ENCODE measurements at places on chromosomes 7 and 10.

GRCh38 chr10:44927352-44927751, 16.2 kb downstream of the TMEM72 start:
- H3K27ac ChIP-seq: no peak overlapping the region
- no peaks in the 10 kb centered on the region for H3K4me1 ChIP-seq
- peak; percentile 13 for DNase-seq
- H3K4me3 ChIP-seq: no peak overlapping the region
- H3K36me3 ChIP-seq: no peaks in the 10 kb centered on the region
- H3K27me3 ChIP-seq: no peaks in the 10 kb centered on the region

DNA sequence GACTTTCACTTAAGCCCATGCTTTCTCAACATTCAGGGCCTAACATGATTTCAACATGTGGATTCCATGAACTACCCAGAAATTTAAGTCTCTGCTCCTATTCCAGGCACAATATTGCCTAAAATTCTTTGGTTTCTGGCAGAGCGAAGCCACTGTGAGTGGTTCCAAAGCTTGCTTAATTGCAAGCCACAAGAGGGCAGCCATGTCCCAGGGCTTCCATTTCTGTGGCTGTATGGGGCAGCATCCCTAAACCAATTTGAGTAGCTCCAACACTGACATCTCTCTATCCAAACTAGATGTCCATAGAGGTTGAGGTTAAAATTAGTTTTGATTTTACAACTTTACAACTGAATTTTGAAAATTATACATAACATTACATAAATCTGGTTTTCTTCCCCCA, 56.3 kb upstream of the MDFIC start:
- H3K27ac ChIP-seq: no peak overlapping the region
- no peaks in the 10 kb centered on the region for H3K4me1 ChIP-seq
- no peak overlapping the region for H3K4me3 ChIP-seq
- peak; percentile 52 for DNase-seq
- H3K27me3 ChIP-seq: no peaks in the 10 kb centered on the region

DNA sequence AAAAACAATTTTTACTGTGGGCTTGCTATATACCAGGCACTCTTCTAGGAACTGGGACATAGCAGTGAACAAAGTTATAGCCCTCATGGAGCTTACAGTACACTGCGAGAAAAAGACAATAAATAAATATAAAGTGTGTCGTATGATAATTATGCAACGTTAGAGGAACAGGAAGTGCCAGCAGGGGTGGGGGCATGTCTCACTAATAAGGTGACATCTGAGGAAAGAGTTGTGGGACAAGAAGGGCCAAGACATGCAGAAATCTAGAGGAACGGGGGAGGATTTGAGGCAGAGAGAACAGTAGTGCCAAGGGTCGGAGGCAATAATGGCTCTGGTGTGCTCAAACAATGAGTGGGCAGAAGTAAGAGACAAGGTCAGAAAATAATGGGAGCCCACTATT, 52.8 kb downstream of the LMBR1 start:
- H3K27me3 ChIP-seq: no peaks in the 10 kb centered on the region
- H3K4me3 ChIP-seq: no peak overlapping the region
- H3K27ac ChIP-seq: no peak overlapping the region
- no peak for DNase-seq

DNA sequence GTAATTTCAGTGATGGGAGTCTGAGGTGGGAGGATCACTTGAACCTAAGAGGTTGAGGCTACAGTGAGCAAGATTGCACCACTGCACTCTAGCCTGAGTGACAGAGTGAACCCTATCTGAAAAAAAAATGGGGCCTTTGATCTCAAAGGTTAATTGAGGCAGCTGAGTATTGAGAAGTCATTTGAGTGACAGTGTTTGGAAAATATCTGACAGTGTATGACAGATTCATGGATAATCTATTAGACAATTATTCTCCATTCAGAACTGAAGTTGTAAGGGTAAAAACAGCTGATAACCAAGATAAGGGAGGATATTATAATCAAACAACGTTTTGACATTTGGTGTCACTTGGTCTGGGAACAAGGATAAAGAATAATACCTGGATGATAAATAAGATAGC, 50.9 kb upstream of the CD36 start:
- no peaks in the 10 kb centered on the region for H3K36me3 ChIP-seq
- no peak for DNase-seq

DNA sequence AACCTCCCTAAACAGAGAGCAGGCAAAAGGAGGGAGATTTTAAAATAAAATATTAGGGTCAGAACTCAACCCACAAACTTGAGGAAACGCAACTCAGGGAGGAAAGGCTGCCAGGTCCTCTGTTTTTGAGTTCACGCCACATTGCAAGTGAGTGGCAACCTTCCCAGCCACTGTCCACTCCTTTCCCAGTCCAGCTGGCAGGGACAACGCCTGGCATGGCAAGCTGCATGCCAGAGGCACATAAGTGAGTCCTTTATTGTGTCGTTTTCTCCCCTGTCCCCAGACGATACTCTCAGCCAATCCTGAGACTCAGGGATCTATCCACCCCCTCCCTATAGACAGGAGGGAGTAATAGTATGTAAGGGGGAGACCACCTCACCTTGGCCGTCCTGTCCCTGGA, 22.4 kb downstream of the FBXW4 start:
- no peak for DNase-seq
- H3K36me3 ChIP-seq: peaks cover 16% of the 10 kb centered on the region
- no peak overlapping the region for H3K27ac ChIP-seq
- no peaks in the 10 kb centered on the region for H3K4me1 ChIP-seq
- no peaks in the 10 kb centered on the region for H3K27me3 ChIP-seq
- no peak overlapping the region for H3K4me3 ChIP-seq

DNA sequence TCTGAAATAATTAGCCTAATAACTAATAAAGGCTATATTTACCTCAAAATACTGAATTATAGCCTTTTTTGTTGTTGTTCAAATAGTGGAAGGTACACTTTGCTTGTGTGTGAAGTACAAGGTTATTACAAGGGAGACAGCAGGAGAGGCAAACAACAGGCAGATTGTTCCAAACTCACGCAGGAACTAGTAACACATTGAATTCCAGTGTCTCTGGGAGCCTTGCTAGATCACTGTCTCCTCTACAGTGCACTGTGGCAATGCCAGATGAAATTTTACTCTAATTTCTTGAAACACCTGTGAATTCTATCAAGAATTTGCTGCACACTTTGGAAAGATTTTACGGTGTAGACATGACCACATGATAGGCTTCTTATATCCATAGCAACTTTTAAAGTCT, 112.6 kb downstream of the MDFIC start:
- no peaks in the 10 kb centered on the region for H3K4me1 ChIP-seq
- no peak for DNase-seq
- H3K4me3 ChIP-seq: no peak overlapping the region
- no peaks in the 10 kb centered on the region for H3K27me3 ChIP-seq
- no peak overlapping the region for H3K27ac ChIP-seq
- no peaks in the 10 kb centered on the region for H3K36me3 ChIP-seq

DNA sequence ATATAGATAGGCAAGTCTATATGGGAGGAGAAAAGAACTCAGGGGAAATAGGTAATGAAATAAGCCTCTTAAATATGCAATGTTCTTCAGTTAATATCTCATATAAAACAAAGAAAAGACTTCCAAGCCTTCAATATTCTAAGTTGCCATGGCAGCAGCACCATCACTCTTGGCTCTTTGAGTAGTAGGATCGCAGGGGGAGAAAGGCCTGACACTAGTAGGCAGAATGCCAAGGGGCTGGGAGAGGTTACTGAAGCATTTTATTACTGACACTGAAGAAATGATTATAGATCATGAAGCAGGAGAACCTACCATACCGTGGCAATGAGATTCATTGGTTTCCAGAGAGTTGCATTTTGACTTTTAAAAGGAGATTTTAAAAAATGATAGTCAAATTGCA, 193.9 kb downstream of the NXPH1 start:
- H3K4me1 ChIP-seq: no peaks in the 10 kb centered on the region
- H3K27ac ChIP-seq: no peak overlapping the region
- H3K4me3 ChIP-seq: no peak overlapping the region
- no peaks in the 10 kb centered on the region for H3K27me3 ChIP-seq
- no peaks in the 10 kb centered on the region for H3K36me3 ChIP-seq

DNA sequence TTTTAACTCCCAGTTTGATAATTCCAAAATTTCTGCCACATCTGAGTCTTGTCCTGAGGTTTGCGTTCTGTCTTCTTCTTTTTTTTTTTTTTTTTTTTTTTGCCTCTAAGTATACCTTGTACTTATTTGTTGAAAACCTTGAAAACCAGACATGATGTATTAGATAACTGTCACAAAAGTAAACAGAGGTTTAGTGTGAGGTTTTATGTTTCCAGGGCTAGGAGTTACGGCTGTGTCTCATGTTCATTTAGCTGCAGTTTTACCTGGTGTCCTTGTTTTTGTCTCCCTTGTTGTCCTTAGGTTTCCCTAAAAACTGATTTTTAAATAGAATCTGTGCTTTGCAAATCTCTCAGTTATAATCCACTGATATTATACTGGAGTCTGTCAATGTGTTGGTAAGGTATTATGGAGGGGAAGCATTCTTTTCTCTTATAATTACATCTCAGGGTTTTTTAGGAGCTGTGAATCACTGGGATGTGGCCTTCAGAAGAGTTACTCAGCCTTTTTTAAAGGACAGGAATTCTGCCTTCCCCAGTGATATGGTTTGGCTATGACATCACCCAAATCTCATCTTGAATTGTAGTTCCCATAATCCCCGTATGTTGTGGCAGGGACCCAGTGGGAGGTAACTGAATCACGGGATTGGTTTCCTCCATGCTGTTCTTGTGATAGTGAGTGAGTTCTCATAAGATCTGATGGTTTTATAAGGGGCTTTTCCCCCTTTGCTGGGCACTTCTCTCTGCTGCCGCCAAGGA, 95.0 kb downstream of the CDCA7L start:
- no peaks in the 10 kb centered on the region for H3K27me3 ChIP-seq
- no peak for DNase-seq
- no peak overlapping the region for H3K4me3 ChIP-seq
- H3K36me3 ChIP-seq: no peaks in the 10 kb centered on the region
- no peak overlapping the region for H3K27ac ChIP-seq
- H3K4me1 ChIP-seq: no peaks in the 10 kb centered on the region

- no peak for DNase-seq
- no peaks in the 10 kb centered on the region for H3K36me3 ChIP-seq
- H3K4me1 ChIP-seq: no peaks in the 10 kb centered on the region
- no peak overlapping the region for H3K27ac ChIP-seq
- no peak overlapping the region for H3K4me3 ChIP-seq
Observed at GRCh38 chr7:17690030-17690429, 250.3 kb downstream of the SNX13 start.

- no peak for DNase-seq
- H3K4me3 ChIP-seq: no peak overlapping the region
- no peaks in the 10 kb centered on the region for H3K4me1 ChIP-seq
- peaks cover 15% of the 10 kb centered on the region for H3K36me3 ChIP-seq
- no peak overlapping the region for H3K27ac ChIP-seq
- H3K27me3 ChIP-seq: no peaks in the 10 kb centered on the region
Observed at GRCh38 chr10:36455526-36456133, 669.8 kb upstream of the ANKRD30A start.

DNA sequence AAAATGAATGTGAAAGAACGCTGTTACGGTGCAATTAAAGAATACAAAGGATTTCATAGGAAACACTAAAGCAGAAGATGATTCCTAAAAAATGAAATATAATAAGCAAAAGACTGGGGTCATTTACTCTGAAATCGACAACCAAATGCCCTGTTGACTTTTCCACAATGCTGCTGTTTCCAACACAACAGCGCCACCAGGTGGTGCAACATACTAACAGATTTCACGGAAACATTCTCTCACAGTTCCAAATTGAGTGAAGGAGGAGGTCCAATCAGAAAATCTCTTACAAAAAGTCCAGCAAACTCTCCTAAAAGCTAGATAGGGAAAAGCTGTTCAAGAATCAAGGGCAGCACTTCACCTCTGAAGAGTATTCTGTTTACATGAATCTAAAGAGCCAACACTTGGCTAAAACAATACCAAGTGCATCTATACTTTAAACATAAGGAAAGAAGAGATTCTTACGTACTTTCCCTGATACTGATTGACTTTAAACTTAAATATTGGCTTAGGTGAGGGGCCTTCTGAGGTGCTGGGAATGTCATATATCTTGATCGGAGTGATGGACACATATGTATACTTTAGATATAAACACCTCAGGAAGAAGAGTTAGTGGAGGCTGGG, 55.9 kb downstream of the UPF2 start:
- H3K4me3 ChIP-seq: no peak overlapping the region
- no peaks in the 10 kb centered on the region for H3K4me1 ChIP-seq
- H3K27me3 ChIP-seq: no peaks in the 10 kb centered on the region
- H3K36me3 ChIP-seq: peaks cover 23% of the 10 kb centered on the region
- DNase-seq: peak; percentile 76

DNA sequence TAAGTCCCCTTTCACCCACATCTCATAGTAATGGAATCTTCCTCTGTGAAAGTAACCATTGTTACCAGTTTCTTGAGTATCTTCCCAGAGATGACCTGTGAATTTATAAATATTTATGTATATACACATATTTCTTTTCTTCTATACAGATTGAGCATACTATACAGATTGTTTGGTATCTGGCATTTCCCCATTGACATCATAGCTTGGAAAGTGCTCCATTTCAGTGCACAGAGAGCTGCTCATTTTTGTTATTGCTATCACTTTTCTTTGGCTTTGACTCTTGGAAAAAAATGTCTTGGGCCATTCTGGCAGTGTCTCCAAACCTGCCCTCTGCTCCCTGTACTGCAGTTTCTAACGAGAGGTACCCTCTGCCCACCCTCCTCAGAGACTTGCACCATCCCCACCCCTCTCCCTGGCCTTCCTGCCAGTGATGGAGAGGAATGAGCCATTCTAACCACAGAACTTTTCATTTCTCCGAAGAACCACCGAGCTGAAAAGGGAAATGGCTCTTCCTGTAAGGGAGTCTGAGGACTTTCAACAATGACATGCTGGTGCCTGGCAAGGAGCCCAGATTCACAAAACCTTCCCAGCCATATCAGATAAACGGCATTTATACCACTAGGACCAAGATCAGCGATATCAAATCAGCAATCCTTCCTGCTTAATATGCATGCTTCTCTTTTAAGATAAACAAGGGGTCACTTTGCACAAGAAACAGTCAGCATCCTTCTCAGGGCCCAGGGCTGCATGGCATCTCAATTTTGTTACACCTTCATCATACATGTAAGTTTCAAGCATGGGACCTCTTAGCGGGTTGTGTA, 19.7 kb upstream of the CCSER2 start:
- H3K4me3 ChIP-seq: no peak overlapping the region
- peaks cover 6% of the 10 kb centered on the region for H3K4me1 ChIP-seq
- no peaks in the 10 kb centered on the region for H3K36me3 ChIP-seq
- H3K27ac ChIP-seq: no peak overlapping the region

Data from H9 (cell line).